ENCODE measurements at places on chromosomes 3 and 15.

DNA sequence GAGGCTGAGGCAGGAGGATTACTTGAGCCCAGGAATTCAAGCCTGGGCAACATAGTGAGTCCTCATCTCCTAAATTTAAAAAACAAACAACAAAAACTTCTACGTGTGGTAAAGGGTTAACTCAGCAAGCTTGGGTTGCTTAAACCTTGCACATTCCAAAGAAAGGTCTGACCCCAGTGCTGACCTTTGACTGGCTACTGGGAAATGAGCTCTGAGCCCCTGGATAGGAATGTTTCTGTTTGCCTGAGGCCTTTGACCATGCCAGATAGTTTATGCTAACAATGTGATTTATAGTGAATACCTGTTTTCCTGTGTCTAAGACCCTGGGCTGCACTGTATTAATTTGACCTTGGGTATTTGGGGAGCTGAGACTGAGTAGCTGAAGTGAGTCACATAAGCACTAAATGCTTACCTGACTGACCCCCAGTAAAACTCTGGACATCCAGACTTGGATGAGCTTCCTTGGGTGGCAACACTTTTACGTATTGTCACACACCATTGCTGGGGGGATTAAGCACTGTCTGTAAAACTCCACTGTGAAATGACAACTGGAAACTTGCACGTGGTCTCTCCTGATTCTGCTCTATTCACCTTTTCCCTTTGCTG lies 20.7 kb downstream of the TCAIM start:
- DNase-seq: no peak

GRCh38 chr15:52546031-52546751 lies 17.5 kb upstream of the MYO5A start:
- peak; percentile 73 for DNase-seq

GRCh38 chr3:100261485-100261903 lies 702 bp downstream of the TBC1D23 start:
- no peak for DNase-seq

DNA sequence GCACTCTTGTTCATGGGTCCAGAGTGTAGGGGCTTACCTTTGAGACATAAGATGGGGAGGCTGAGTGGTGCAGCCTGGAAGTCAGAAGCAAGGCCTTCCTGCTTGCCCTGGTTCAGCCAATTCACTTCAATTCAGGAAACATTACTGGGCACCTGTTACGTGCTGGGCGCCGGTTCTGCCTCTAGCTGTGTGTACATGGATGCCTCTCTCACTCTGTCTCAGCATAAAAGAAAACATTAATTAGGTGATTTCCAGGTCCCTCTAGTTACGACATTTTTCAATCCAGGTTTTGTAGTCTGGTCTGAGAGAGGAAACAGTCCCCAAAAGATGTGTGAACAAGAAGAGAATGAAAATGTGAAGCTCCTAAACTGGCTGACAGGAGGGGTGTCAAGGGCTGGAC lies 1.2 kb downstream of the RTP1 start:
- DNase-seq: no peak

DNA sequence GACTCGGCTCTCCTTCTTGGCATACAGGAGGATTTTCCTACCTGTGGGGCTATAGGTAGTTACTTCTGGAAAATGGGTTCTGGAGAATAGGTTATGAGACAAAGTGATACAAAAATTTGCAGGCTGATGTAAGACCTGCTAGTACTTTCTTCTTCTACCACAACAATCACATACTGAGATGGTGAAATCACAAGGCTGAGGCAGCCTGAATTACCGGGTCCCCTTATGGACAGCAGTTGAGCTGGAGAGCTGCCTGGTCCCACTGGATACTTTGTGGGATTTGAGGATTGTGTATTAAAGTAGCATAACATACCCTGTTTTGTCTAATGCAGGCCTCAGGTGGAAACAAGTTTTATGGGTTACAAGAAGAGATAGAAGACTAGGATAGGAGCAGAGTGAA lies 86.5 kb upstream of the FAM98B start:
- DNase-seq: no peak

GRCh38 chr3:115494826-115495225 lies 128.5 kb upstream of the GAP43 start:
- no peak for DNase-seq

- no peak for DNase-seq
These were observed 514.4 kb upstream of the PROK2 start for GRCh38 chr3:72299321-72299802.

- no peak for DNase-seq
These were observed 37.8 kb upstream of the ATP10A start for GRCh38 chr15:25900901-25901300.

- no peak for DNase-seq
These were observed 301.7 kb downstream of the TIGIT start for GRCh38 chr3:114595522-114596028.

DNA sequence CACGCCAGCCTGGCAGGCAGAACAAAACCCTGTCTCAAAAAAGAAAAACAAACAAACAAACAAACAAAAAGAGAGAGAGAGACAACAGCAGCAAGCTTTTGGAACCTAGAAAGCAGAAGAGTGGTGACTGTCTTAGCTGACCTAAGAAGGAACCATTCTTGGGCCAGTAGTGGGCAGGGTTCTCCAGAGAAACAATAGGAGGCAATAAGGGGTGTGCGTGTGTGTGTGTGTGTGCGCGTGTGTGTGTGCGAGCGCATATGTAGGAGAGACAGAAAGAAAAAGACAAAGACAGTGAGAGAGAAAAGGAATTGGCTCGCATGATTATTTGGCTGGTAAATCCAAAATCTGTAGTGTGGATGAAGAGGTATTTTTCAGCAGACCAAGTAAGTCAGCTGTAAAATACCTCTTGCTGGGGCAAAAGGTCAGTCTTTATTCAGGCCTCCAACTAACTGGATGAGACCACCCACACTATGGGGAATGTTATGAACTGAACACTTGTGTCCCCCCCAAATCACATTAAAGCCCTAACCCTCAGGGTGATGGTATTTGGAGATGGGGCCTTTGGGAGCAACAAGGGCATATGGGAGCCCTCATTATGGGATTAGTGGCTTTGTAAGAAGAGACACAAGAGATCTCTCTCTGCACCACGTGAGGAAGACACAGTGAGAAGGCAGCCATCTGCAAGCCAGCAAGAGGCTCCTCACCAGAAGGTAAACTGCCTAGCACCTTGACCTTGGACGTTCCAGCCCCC lies 15.1 kb upstream of the BLM start:
- DNase-seq: no peak

DNA sequence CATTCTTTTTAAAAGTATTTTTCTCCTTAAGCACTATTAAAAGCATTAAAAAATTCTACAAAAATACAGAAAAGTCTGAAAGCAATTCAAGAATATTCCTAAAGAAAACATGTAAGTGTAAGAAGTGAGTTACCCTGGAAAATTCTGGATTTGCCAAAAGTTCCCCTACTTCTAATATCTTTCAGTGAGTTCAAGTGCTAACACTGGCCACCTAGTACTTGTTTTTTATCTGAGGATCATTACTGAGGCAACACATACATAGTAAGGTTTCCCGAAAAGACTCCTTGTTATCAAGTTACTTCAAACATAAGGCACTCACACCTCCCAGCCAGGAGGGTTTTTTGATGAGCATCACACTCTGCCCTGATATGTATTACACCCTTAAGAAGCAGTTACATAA lies 158.4 kb downstream of the TIGIT start:
- DNase-seq: no peak

GRCh38 chr15:72237029-72237852 lies 6.3 kb upstream of the PKM start:
- peak; percentile 91 for DNase-seq

- no peak for DNase-seq
These were observed 43.8 kb upstream of the FOXB1 start for GRCh38 chr15:59960318-59960717.

- no peak for DNase-seq
These were observed 33.8 kb downstream of the MGLL start for GRCh38 chr3:127788451-127788909.

DNA sequence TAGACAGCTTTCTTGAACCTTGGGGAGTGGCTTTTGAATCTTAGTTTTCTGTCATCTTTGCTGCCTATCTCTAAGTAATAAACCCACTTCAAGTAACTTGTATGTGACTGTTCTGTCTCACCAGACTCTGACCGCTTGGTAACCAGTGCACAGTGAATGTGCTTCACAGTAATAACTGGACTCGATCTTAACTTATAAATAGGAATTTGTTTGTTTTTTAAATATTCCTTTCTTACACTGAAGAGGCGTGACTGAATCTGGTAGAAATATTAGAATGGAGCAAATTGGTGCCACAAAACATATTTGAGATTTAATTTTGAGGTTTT lies 318.0 kb downstream of the GBE1 start:
- no peak for DNase-seq

DNA sequence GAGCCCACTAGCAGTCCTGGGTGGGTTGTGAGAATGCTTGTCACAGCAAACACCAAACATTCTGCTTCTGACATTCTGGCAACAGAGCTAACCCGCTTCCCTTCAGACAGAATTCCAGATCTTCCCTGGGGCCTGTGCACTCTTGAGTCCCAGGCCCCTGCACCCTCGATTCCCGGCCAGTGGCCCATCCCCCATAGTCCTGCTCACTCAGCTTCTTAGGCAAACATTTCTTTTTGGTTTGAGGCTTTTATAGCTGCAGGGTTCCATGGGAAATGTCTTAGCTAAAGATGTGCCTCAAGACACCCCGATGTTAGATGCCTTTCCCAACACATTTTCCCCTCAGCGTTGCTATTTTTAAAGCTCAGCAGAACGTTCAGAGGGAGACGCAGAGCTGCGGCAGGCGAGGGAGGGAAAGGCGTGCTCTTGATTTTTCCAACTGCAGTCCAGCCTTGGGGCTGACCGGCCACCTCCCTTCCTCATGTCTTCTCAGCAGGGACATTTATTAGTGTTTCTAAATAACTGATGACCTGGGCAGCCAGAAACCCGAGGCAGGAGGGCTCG lies 35.2 kb downstream of the ABTB1 start:
- no peak for DNase-seq

DNA sequence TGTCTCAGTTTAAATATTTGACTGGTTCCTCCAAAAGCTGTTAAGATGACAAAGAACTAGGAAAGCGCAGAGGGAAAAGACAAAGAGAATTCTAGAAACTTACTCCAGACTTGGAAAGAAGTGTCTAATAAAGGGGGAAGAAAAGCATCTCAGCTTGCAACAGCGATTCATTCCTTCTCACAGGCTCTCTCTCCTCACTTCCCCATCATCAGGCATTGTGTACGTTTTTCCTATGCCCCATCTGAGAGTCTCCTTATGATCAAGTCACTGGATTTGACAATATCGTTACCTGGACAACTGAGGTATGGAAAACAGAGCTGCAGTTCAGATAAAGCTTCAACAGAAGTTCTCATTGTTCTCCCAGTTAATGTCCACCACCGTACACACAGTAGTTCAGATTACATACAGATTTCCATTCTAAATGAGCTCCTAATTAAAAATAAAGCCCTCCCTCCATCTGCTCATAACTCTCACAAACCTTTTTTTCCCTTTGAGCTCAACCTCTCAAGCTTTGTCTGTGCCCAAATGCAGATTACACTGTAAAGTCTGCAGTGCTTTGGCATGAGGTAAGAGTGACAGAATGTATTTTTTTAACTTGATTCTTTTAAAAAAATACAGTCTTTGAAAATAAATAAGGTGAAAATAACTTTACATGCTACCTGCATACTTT lies 254.4 kb upstream of the THBS1 start:
- DNase-seq: no peak

- no peak for DNase-seq
These were observed 83.6 kb downstream of the HMG20A start for GRCh38 chr15:77504306-77504705.
